ENCODE measurements at places on chromosomes 7 and 10.

GRCh38 chr7:30254248-30254647 is 30.1 kb upstream of the ZNRF2 start:
- no peak for DNase-seq

DNA sequence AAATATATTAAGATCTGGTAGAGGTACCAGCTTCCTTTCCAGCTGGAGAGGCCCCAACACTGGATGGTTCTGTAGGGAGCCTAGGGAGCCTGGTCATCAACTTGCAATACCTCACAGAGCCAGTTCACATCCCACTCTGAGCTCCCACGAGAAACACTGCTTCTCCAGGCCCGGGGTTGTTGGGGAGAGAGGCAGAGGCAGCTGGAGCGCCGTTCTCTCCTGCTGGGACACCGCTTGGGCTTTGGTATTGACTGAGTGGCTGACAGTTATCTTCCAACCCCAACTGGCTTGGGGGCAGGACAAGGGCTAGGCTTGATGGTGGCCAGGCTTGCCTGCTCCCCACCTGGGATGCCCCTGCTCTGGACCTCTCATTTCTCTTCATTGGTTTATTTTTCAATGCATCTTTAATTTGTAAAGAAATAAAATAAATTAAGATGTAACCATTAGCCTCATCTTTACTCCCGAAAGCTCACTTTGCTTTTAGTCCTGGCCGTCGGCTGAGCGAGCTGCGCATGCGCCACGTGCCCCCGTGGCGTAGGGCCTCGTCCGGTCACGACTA is 10.0 kb upstream of the CHCHD1 start:
- peak; percentile 73 for DNase-seq

DNA sequence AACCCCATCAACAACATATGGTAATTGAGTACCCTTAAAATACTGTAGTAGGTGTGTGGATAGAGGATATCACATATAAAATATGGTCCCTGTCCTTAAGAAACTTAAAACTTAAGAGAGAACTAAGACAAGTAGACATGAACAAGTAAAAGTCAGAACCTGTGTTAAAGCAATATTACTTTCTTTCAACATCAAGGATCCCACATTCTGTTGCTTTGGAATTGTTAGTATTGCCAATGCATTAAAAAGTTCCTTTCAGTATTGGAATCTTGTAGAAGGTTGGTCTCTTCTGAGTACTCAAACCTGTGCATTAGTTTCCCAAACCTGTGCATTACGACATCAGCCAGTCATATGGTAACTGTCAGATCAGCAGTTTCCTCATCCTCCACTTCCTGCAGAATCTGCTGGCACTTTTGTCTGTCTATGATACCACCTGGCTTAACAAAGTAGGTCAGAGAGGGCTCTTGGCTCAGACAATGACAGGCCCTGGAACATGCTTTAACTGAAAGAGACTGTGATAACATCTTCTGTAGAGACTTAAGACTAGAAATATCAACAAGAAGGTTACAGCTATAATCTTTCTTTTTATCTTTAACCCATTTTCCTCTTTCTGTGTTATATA is 56.5 kb downstream of the CCDC71L start:
- DNase-seq = no peak

- no peak for DNase-seq
These were observed 23.0 kb downstream of the ASB4 start for GRCh38 chr7:95508780-95509179.

DNA sequence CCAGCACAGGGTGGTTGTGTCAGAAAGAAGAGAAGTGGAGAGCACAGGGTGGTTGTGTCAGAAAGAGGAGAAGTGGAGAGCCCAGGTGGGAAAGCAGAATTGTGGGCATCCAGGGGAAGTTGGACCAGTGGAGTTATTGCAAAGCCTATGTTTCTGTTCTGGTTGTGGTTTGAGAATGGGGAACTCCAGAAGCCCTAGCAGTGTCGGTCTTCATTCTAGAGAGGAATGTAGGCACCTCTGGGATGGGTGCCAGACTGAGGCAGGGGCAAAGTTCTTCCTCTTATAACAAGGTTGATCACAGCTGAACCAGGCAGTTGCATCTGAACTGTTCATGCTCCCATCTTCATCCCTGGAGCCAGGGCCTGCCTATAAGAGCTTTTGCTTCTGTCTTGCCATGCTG is 954 bp downstream of the FSCN3 start:
- DNase-seq = no peak

- DNase-seq = peak; percentile 59
These were observed 20.2 kb downstream of the PLPP4 start for GRCh38 chr10:120477021-120477742.

- DNase-seq = no peak
These were observed 3.2 kb upstream of the VGF start for GRCh38 chr7:101168412-101169049.

All from fibroblast of mammary gland (primary cell).